ENCODE measurements at places on chromosomes 5 and 9.

GRCh38 chr9:134585746-134586706 lies 55.6 kb upstream of the COL5A1 start:
- DNase-seq: no peak

GRCh38 chr9:133529874-133530273 lies 4.6 kb upstream of the ADAMTSL2 start:
- no peak for DNase-seq

DNA sequence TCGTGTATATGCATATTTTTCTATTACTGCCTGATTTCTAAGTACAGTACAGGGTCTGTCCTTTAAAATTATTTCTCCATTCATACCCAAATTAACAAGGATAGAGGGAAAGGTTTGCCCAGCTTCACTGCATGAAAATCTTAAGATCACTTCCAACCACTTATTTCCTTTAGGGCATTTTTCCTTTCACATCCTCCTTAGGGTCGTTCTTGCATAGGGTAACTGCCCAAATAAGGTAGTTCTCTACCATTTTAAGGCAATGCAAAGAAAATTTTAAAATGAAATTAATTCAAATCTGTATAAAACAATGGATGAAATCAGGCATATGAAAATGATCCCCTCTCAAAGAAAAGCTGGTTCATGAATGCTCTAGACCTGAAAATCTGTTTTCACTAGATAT lies 4.1 kb upstream of the CDC20B start:
- DNase-seq: no peak

DNA sequence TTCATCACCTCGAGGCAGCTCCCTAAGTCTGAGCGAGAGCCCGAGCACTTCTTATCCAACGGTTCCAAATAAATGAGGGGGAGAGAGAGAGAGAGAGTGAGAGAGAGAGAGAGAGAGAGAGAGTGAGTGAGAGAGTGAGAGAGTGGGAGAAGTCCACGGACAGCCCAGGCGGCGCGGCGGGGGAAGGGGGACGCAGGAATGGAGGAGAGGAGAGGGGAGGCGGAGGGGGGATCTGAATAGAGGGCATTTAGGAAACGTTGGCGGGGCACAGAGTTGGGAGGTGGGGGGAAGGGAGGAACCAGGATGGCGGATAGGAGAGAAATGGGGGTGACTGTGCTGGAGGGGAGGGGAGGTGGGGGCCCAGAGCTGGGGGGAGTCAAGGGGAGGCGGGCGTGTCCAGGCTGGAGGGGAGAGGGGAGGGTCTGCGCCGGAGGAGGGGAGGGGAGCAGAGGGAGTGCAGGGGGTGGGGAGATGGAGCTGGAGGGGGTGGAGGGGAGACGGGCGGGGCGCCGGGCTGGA lies 398 bp upstream of the BASP1 start:
- no peak for DNase-seq

All from activated gamma-delta T cell treated with anti-CD3 and anti-CD28 coated beads, Interleukin-2, amount 50 U/mL, for 16 hours (primary cell).